SK-MEL-5 (cell line): ENCODE measurements at places on chromosomes 12 and 14. TPM values are rescaled to one million over a fixed set of nuclear protein-coding genes. Genes with fewer than 3 reads are reported as not detected.

DNA sequence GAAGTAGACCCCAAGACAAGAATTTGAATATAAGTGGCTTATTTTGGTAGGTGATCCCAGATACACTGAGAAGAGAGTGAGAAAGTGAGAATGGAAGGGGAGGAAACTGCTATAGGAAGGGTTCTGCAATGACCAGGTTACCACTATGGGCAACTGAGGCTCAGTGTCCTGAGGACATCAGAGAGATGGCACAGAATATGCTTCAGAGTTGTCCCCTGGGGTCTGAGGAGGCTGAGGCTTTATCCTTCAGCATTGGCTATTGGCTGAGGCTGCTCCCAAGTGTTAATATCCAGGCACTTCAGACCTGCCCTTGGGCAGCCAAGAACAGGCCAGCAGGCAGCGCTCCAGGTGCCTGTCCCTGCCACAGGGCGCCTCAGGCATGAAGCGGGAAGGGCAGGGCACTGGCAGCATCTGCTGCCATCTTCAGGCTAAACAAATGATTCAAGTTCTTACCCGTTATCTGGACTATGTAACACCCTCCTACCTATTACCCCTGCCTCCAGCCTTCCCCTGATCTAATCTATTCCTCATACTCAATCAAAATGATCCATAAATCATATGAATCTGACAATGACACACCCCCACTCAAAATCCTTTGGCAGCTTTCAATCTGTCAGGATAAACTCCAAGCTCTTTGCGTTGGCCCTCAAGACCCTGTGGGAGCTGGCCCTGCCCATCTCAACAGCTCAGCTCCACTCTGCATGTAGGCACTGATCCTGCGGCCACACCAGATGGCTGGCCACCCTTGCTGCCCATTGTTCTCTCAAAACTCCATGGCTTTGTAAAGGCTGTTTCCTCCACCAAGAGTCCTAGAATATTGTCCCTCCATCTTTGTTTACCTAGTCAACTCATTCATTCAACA lies 42.4 kb downstream of the CKAP4 start:
- peak; percentile 55 for DNase-seq

DNA sequence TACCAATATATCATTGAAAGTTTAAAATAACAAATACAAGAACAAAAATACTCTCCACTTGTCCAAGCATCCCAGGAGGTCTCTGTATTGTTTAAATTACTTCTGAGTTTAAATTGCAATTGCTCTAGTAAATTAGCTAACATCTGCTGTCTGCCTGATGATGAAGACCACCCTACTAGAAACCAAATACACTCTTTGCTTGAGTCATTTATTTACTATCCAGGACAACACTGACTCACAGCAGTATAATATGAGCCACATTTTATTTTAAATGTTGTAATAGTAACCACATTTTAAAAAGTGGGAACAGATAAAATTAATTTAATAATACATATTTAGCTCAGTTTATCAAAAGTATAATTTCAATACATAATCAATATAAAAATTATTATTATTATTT lies 62.9 kb upstream of the EEA1 start:
- DNase-seq: no peak

- peak; percentile 75 for DNase-seq
Observed at GRCh38 chr12:40152783-40153383, 47.0 kb upstream of the SLC2A13 start.

DNA sequence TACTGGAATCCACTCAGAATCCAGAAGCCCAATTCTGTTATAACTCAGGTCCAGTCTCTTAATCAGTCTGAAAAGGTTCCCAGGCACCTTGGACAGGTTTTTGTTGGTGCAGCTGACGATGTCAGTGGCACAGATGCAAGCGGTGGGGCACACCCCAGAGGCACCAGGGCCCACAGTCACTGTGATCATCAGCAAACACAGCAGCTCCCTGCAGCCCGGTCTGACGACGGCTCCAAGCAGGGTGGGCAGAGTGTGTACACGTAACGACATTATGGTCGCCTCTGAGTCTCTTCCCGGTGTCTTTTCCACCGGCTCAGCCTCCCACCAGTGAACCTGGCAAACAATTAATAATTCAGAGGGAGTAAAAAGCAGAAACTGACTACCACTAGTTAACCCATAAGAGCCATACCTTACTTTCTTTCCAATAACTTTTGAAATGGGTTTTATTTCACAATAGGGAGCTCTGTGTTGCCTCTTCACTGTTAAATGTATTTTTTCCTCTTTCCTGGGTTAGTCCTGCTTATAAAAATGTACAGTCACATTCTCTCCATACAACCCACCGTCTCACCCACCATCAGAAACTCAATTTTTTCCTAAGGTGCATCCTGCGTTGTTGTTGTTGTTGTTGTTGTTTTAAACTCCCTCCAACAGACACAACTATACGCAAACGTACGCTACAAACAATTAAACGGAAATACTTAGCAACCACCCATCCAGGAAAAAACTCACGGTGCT lies 521 bp upstream of the PCED1B start:
- DNase-seq: no peak

DNA sequence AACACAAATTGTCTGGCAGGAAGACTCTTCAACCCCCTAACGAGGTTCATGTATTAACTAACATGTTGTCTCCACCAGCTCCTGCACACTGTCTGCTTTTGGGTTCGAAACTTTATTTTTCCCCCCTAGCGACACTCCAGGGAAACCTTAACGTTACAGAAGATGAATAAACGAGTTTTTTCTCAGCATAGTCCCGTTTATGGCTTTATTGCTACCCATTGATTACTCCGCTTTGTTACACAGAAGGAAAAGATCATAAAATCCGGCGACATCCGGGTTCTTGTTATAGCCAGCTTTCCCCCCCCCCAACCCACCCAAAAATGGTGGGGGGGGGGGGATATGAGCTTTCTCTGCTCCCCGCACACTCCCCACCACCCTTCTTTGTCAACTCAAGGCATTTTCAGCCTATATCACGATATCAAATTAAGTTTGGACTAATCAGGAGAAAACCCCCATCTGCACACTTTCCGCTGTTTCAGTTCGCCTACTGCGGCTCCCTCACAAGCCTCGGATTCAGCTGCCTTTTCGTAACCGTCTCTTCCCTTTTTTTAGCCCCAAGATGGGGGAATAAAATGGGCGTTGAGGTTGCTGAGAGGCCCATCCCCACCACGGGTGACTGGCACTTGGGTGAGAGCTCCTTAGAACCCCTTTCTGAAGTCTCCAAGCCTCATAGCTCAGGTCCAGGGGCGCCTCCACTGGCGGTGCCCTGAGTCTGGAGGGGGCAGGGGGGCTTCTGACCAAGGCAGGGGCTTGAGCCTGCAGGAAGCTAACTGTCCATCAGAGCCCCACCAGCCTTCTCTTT lies 1.4 kb upstream of the HOXC6 start:
- DNase-seq: no peak

- DNase-seq: peak; percentile 13
Observed at GRCh38 chr12:79935624-79936345, 888 bp upstream of the PPP1R12A start.

DNA sequence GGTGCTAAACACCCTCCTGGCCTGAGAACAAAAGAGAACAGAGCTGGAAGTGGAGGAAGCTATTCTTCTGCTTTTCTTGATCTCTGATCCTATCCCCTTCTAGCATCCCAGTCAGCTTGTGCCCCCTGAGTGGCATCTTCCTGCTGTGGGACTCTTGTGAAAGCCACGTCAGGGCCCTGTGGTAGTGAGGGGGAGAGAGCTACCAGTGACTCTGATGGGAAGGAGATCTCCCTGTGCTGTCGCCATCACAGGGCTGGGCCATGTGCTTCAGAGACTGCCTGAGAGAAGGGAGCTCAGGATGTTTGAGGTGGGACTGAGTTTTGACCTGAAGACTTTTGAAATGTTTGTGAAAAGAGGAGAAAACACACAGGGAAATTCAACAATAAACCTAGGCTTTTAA lies 107.6 kb upstream of the FUT8 start:
- no peak for DNase-seq

DNA sequence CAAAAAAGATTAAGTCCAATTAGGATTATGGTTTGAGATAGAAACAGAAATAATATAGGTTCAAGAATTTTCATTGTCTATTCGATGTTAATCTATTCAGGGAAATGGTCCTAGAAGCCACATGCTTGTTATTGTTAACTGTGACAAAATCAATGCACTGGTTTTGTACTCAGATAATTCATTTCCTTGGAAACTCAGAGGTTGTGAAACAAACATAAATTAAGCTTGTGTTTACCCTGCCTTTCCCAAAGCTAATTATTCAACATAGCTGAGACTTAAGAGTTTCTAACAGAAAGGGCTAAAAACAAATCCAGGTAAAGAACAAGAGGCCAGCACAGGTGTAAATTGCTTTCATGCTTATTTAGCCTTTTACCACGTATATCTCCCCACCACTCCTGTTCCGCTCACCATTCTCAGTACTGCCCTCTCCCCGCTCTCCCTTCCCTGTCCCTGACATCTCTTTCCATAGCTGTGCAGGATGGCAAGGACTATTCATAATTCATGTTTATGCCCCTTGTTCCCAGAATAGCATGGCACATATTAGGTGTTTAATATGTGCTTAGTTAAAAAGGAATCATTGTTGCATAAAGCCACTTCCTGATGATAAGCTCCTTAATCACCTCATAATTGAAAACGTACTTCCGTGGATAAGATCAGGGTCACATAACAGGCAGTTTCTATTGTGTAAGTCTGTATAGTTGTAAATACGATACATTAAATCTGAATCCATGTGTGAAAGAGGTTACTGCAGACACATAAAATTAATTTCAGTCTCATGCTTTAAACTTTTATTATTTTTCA lies 131.8 kb upstream of the USP15 start:
- peak; percentile 72 for DNase-seq

DNA sequence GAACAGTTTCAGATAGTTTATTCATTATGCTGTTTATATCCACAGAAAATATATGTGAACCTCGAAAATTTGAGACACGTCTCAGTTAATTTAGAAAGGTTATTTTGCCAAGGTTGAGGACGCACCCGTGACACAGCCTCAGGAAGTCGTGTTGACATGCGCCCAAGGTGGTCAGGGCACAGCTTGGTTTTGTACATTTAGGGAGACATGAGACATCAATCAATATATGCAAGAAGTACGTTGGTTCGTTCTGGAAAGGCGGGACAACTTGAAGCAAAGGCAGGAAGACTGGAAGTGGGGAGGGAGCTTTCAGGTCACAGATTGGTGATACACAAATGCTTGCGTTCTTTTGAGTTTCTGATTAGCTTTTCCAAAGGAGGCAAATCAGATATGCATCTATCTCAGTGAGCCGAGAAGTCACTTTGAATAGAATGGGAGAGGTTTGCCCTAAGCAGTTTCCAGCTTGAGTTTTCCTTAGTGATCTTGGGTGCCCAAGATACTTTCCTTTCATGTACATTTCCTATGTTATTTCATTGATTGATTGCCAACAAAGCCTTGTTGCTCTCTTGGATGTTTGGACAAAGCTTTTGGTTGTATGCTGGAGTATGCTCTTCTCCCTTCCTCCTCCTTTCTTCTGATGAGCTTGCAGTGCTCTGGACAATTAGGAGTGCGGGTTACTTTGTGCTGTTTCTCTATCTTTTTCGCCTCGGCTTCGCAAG lies 3.2 kb downstream of the SNAPC1 start:
- DNase-seq: no peak

GRCh38 chr14:59768855-59769375 lies 101.7 kb downstream of the RTN1 start:
- DNase-seq: no peak

- DNase-seq: peak; percentile 94
Observed at GRCh38 chr12:109995686-109996482, at the start of gene GIT2. Gene GIT2 (minus strand): TSS chr12:109996368. CDS start chr12:109996224, 144 bp downstream.

GRCh38 chr12:29611906-29612305 lies 114.4 kb upstream of the OVCH1 start:
- DNase-seq: peak; percentile 25

DNA sequence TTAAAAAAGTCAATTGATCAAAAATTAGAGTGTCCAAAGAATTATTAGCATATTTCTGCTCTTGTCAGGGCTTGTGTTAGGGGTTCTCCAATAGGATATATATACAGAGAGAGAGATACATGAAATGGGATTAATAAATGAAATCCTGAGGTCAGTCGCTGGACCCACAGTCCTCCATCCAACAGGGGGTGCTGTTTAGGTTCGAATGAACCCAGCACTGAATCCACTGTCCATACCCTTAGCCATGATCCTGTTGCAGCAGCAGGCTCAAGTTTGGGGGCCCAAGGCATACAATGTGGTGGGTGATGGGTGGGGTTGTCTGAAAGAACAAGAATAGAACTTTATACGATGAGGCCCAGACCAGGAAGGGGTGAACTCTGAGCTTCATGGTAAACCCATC lies 780 bp upstream of the MYO1H start:
- DNase-seq: peak; percentile 28

DNA sequence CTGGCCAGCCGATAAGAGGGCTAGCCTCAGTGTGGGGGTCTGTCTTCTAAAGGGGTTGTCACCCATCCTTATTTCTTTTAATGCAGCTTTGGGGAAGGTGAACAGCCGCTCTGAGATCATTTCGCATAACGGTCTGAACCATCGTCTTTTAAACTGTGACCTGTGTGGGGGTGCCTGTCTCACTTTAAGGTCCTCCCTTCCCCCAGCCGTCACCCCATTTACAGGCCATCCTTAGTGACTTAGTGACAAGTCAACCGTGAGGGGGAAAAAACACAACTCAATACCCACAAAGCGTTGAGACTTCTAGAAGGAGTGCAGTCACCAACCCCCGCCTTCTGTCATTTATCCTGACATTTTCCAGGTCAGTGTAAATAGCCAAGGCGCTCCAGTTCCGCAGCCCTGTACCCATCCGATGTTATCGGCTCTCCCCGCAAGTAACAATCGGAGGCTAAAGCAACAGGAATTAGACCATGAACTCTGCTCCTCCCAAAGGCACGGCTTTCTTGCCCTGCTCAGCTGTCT lies 505 bp upstream of the DENND5B start:
- DNase-seq: no peak

DNA sequence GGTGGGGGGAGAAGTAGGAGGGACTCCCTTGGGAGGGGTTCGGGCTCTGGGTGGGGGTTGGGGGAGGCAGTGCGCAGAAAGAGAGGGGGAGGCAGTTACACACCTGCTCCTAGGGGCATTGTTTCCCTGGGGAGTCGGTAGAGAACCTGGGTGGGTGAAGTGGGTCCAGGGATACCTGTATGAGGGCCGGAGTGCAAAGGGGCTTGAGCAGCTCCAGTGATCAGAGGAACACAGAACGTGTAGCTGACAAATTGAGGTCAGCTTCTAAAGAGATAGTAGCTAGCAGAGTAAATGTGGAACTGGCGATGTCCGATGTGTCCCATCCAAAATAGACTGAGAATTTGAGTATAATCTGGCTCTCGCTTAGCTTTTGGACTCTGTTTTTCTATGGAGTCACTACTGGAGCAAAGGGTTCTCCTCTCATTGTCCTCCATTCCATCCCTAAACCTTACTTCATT lies 502 bp downstream of the SMARCD1 start:
- DNase-seq: no peak

RASSF9 gene
- 0.11 and 0.16 TPM in 2 replicates for total RNA-seq

ABCD2 gene
- 0.05 and 0.08 TPM in 2 replicates for total RNA-seq

SLC6A15 gene
- total RNA-seq: 101 and 103 TPM in 2 replicates

ZNF268 gene
- 34.0 and 35.5 TPM in 2 replicates for total RNA-seq
